ENCODE measurements at places on chromosomes 3 and 15.

DNA sequence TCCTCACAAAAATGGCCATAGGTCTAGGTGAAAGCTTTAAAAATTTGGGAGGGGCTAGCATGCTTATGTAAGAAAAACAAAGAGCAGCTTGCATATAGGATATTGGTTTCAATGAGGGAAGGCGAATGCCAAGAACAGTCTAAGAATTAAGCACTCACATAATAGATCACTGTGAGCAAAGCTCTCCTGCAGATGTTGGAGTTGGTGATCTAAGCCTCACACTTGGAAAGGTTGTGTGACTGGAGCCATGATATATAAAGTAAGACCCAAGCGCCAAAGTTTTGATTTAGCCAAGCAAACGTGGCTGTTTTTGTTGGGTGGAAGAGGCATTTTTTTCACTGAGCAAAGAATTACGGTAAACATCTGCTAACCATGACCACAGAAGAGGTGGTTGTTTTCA is 237.5 kb downstream of the FOXP1 start:
- no peak for DNase-seq

- no peak for DNase-seq
Observed at GRCh38 chr15:39431376-39431775, 149.5 kb upstream of the THBS1 start.

DNA sequence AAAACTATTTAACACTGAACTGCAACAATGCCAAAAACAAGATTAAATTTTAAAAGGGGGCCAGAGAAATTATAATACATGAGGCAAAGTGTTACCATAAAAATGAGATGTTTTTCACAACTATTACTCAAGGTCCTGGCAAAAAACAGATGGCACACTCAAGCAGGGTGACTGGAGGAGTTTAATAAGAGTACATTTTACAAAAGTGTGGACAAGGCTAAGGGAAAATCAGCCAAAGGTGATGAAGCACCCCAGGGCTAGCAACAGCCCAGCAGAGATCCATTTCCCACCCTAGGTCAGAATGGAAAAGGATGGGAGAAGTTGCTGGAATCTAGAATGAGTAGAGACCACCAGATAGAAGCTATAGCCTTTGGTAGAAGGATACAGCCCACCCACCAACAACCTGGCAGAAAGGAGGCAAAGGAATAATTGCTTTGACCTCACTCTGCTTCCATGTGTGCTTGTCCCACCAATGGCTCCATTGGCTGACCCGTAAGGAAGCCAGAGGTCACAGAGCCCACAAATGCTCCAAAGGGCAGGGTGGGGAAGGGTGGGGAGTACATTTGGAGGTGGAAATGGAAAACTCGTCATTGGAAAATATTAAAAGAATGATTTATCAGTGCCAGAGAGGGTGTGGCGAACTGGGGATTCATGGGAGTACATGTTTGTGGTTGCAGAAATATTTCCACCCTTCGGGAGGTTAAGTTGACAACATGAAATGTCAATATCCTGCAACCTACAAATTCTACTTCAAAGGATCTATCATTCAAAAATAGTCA is 161.0 kb upstream of the UBE2E2 start:
- DNase-seq = no peak

DNA sequence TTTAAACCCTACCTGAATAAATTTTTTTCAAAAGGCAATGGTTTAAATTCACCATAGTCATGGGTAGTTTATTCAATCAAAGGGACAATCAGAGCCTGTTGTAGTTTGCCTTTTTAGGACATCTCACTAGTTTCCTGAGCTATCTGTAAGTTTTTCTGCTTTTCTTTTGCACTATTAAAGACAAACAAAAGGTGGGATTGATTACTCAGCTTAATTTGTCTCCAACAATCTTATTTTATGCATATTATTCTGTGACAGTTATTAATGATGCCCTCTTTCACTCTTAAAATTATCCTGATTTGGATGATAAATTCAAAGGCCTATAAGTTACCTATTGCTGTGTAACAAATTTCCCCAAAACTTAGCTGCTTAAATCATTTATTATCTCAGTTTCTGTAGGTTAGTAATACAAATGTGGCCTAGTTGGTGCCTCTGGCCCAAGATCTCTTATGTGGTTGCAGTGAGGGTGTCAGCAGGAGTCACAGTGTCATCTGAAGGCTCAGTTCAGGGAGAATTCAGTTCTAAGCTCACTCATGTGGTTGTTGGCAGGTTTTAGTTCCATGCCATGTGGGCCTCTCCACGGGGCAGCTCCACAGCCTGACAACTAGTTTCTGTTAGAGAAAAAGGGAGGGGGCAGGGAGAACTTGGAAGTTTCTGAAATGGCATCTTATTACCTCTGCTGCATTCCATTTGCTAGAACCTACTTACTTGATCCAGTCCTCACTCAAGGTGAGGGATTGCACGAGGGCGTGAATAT is 16.0 kb downstream of the ARMC8 start:
- no peak for DNase-seq

DNA sequence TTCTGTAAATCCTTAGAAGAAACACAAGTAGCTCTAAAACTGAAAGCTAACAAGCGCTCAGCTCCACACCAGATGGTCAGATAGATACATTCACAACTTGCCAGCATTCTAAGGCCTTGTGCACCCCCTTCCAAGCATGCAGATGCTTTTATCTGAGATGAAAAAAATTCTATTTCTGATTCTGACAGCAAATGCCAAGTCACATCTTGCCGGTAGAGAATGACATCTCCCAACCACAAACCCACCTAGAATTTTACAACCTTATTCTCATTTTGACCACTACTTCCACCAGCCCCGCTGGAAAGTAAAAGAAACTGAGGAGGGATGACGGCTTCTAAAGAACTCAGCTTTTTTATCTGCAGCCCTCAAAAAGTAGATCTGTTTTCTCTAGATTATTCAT is 57.7 kb downstream of the SUMF1 start:
- DNase-seq = no peak

DNA sequence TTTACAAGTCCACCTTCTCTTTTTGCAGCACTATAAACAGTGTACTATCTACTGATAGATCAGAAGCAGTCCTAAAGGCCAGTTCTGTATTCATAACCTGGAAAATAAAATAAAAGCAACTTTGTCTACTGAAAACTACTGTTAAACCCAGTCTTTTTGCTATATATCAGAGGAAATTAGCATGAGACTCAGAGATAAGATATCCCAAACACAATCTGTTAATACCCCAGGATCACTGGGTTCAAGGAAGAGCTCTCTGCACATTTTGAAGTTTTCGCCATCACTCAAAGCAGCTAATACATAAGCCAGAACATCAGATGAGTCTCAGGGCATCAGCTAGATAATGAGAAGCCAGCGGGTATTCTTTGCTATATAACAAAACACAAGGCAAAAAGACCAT is 21.8 kb downstream of the OSBPL10 start:
- no peak for DNase-seq

Measured in NT2/D1 (cell line).